ENCODE measurements at places on chromosomes 6 and 20.

DNA sequence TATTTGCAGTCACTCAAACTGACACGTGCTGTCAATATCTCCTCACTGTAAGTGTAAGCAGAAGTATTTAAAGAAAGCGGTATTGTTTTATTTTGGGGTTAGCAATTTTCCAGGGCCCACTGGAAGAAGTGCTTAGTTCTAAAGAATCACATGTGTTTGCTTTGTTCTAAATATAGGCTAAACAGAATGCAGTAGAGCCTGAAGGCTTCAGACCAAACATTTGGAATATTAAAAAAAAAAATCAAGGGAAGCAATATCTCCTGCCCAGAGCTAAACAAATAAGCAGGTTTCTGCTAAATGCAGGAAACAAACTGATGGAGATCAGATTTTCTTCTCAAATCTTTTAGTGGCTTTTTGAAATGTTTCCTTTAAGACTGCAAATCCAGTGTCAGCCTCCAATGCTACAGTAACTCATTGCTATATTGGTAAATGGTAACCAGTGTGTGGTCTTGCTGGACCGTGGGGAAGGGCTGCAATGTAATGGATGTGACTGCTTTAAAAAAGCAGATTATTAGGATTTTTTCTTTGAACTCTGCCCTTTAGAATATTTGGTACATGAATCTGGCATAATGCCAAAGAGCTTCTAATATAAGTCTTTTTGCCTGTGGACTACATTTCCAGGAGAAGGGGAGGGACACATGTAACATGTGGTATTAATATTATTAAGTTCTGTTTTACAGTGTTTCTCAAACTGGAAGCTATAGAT lies 317.1 kb upstream of the FERMT1 start:
- DNase-seq = no peak

- DNase-seq = no peak
Observed at GRCh38 chr6:13992417-13993055, 67.8 kb downstream of the RNF182 start.

GRCh38 chr20:39280875-39281274 lies 318.7 kb downstream of the DHX35 start:
- no peak for DNase-seq

- no peak for DNase-seq
Observed at GRCh38 chr6:134166511-134167261, 114.3 kb upstream of the SLC2A12 start.

DNA sequence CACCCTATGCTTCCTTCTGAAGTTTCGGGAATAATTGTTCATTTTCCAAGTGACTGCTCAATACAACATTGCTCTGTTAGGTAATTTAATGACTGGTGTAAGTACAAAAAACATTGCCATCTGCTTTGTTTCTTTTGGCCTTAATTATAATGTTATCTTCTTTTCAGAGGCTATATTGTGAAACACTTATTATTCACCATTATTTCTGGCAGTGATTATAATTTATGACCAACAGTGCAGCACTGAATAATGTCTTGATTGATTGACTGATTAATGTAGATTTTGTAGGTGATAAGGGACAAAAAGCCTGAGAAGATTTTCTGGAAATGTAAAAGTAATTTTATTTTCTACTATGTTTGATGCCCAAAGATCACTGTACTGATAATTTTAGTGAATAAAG lies 377.7 kb downstream of the PLCB1 start:
- DNase-seq = no peak

- DNase-seq = no peak
Observed at GRCh38 chr6:134482593-134483270, 164.8 kb upstream of the SGK1 start.
